ENCODE measurements at places on chromosomes 7 and 10.

- no peak for DNase-seq
These were observed 53.9 kb downstream of the PRTFDC1 start for GRCh38 chr10:24898501-24898900.

GRCh38 chr10:73888514-73888913, 14.2 kb upstream of the CAMK2G start:
- no peak for DNase-seq

GRCh38 chr7:35519971-35520809, 174.7 kb downstream of the HERPUD2 start:
- peak; percentile 46 for DNase-seq

DNA sequence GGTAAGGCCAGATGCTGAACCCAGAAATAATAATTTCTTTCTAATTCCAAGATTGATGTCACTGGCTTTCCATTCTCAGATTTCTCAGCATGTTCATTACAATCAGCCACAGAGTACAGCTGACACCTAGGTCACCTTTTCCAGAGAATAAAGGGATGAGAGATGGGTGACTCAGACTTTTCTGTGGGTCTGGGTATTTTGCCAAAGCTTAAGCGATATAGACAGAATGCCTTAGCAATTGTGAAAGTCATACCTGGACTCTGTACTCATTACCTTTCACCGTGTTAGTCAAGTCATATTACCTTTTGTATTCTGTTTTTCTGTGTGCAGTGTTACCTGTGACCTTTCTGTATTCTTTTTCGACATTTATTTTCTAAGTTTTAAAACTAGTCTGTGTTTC, 10.6 kb upstream of the PRTFDC1 start:
- no peak for DNase-seq

GRCh38 chr7:99437946-99438572, 539 bp downstream of the PTCD1 start:
- DNase-seq = no peak

GRCh38 chr7:110142939-110143526, 947.9 kb upstream of the LRRN3 start:
- no peak for DNase-seq

- DNase-seq = no peak
These were observed 178.5 kb downstream of the KCNMA1 start for GRCh38 chr10:77458986-77459590.

GRCh38 chr7:144487901-144488300, 84.4 kb upstream of the NOBOX start:
- no peak for DNase-seq

DNA sequence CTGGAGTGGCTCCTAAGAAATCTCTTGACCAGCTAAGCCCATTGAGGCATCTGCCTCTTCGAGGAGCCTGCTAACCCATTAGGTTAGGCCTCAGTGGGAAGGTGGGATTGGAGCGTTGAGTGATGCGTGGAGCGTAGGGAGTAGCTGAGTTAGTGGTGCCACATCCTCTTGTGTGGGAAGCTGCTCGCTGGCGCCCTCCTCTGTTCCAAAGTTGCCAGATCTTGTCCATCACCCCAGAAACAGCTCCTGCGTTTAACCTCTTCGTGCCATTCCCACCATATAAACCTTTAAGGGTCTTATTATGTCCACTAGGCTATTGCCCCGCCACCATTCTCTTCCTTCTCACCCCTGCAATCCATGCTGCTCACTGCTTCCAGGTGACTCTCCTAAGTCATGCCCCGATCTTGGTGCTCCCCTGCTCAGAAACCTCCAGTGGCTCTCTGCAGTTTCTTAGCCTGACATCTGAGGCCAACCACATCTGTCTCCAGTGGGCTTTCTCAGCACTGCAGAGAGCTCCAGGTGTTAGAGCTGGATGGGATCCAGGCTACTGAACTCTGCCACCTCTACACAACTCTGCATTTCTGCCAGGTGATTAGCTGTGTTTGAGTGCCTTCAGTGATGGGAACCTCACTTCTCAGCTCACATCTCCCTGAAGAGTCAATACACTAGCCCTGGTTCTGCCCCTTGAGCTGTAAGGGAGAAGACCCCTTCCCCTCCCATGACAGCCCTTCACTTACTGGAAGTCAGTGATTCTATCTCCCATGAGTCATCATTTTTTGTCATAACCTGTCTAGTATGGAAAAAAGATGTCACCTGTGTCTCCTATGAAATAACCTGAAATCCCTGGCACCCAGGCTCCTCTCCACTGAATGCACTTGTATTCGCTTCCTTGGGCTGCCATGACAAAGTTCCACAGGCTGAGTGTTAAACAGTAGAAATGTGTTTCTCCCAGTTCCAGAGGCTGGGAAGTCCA, 65.0 kb upstream of the FGFR2 start:
- DNase-seq = no peak

GRCh38 chr10:110803830-110804338, 67.8 kb upstream of the PDCD4 start:
- DNase-seq = peak; percentile 19

All from activated T-cell treated with anti-CD3 and anti-CD28 coated beads for 24 hours (primary cell).